ENCODE measurements at places on chromosomes 1 and 21.
A peak's percentile ranks its signal among the peaks of the same experiment; 100 is the strongest.

GRCh38 chr1:235644693-235645305 lies 4.8 kb downstream of the GNG4 start:
- no peak for DNase-seq

DNA sequence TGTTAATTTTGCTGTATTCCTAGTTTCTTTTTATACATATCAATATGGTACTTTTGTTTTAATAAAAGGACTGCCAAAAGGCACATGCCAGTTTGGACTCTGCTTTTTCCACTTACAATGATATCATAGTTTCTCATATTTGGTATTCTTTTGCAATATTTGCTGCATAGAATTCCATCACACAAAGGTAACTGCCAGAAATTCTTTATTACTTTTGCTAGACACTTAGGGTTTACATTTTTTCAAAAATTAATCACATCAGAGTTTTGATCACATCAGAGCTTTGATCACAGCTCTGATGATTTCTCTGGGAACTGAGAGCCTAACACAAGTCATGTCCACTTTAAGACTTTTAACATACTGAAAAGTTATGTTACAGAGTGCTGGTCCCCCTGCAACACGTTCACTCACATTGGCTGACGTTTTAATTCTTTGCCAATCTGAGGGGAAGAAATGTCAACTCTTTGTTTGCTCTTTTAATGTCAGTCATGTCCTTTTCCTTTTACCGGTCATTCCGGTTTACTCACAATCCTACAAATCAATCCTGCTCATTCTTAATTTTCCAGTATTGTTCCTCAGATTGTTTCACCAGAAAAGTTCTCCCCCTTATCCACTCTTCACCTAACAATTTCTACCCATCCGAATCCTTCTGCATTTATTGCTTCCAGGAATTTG lies 1.1 kb upstream of the CD46 start:
- DNase-seq = peak; percentile 16

DNA sequence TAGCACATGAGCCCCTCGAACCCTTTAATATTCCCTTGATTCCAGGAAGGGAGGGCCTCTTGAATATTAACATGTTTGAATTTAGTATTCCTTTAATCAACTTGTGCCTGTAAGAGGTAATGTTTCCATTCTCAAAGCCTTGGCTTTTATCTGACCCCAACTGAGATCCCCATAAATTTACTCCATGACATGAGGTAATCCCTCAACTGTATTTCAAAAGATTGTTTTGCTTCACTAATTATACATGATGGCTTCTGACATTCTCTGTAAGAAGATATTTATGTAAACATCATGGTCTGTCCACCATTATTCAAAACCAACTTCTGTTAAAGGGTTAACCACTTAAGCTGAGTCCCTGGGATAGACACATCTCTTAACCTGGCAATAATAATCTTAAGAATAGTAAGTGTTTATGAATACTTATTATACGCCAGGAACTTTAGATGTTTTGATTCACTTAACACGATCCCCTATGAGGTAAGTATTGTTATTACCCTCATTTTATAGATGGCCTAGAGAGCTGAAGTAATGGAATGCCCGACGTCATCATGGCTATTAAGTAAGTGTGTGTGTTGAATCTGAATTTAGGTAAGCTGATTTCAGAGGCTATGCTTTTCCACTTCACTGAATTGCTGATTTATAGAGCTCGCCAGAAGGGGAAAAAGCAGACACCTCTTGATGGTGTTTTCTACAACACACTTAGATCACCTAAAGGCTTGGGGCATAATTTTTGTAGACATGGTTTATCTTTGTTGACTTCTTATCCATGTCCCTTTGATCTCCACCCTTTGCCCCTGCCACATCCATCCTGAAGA lies 11.1 kb downstream of the KRTAP19-1 start:
- no peak for DNase-seq

- peak; percentile 26 for DNase-seq
Observed at GRCh38 chr1:12556368-12556930, 61.6 kb downstream of the DHRS3 start.

DNA sequence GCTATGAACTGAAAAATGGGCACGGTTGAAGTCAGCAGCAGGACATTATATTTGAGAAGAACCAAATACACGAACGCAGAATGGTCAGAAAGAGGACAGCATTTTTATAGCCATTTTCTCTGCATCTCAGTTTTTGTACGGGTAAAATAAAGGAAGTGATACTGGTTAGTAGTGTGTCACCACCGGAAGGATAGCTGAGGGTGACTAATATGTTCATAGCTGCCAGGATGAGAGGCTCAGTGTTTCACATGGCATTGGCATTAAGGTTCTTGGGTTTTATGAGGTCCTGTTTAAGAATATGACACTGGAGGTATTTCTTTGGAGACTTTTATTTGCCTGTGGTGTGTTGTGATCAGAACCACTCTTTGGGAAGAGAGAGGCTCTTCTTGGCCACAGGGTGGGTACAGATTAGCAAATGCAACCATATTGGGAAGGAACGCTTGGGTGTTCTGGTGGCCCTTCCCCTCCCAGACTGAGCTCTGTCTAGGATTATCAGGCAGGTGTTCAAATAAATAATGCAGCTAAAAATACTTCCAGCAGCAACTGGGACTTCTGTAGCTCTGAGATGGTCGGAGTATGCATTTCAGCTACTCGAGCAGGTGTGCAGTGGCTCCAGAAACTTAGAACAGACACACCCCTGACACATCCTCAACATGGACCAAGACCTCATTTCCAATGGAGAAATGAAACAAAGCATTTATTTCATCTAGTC lies 158.2 kb downstream of the PBX1 start:
- DNase-seq = no peak

DNA sequence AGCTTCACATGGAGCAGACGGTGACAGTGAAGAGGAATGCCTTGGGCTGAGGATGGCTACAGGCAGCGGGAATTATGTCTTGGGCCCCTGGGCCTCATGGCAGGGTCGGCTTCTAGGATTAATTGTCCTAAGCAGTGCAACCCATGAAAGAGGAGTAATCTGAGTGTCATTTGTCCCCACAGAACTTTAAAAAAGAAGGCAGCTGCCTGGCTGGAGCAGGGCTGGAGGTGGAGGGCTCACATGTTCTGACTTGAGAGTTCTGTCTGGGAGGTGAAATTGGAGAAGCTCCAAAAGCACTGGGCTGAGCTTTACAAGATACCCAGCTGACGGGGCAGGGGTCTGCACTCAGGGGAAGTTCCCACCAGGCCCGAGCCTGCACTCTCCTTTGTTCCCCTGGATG lies 22.6 kb downstream of the CACNA1S start:
- no peak for DNase-seq

DNA sequence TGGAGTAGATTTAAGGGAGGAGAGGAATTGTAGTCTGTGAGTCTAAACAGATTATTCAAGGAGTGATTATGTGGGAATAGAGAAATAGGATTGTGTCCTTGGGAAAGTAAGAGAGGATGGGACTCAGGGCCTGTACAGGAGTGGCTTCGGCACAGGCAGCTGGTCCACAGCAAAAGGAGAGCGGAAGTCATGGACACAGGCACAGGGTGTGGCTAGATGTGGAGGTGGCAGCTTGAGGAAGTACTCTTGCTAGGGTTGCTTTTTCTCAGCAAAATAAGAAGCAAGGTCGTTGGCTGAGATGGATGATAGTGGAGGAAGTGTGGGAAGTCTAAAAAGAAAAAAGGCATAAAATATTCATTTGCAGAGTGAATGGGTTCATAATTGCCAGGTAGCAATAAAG lies 18.5 kb upstream of the ZNF648 start:
- no peak for DNase-seq

Measured in cerebellar cortex (tissue), 1 donor.